ENCODE measurements at places on chromosomes 6 and 20.

GRCh38 chr20:60239956-60240355, 281.7 kb downstream of the CDH26 start:
- DNase-seq = no peak

- DNase-seq = no peak
These were observed 131.0 kb upstream of the CST7 start for GRCh38 chr20:24818056-24818455.

GRCh38 chr20:17533396-17533795, 2.2 kb upstream of the BFSP1 start:
- DNase-seq = peak; percentile 38

DNA sequence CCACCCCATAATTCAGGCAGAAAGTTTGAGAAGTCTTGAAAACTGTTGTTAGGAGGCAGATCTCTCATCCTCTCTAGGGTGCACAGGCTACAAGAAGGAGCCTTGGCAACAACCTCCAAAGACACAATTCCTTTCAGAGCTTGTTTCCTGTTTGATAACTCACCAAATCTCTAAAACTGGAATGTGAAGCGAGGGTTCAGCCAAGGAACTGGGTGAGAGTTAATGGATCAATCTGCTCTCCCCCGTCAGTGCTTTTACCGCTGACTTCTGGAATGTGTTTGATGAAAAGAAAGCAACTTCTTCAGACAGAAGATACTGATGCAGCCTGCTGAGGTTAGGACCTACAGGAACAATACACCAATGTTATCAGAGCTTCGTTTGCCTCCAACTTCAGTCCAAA, 171.8 kb upstream of the BMP2 start:
- no peak for DNase-seq

GRCh38 chr6:158972241-158973233, 27.5 kb downstream of the RSPH3 start:
- no peak for DNase-seq

DNA sequence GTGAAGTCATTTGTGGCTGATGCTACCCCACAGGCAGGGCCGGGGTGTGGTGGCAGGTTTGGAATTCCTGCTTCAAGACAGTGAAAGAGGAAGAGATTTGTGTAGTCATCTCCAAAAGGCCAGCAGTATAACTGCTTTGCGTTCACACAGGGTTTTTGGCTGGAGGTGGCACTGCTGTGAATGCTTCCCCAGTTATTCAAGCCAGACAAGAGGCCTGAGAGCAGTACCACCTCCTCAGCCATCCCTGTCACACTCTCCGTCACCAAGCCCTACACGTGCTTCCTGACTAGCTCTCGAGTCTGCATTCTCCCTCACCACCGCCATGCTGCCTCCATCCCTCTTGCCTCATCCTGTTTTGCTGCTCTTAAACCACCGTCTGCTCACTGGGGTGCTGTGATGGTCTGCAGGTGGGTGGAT, 23.9 kb downstream of the ARMC2 start:
- no peak for DNase-seq

DNA sequence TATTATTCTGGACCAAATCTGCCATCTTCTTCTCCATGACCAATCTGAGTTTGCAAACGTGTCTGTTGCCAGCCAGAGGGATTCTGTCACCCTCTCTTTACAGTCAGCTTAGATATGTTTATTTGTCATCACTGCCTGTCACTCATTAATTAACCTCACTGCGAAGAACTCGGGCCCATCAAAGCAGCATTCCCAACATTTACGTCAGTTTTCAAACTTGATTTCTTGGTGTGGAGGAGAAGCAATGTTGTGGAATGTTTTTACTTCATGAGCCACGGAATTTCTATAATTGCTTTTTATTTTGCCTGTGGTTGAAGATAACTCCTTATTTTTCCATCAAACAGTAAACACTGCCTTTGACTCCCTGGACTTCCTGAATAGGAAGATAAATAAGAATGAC, 91.8 kb upstream of the CNKSR3 start:
- DNase-seq = no peak

- no peak for DNase-seq
These were observed 244.1 kb upstream of the QKI start for GRCh38 chr6:163170294-163170883.

DNA sequence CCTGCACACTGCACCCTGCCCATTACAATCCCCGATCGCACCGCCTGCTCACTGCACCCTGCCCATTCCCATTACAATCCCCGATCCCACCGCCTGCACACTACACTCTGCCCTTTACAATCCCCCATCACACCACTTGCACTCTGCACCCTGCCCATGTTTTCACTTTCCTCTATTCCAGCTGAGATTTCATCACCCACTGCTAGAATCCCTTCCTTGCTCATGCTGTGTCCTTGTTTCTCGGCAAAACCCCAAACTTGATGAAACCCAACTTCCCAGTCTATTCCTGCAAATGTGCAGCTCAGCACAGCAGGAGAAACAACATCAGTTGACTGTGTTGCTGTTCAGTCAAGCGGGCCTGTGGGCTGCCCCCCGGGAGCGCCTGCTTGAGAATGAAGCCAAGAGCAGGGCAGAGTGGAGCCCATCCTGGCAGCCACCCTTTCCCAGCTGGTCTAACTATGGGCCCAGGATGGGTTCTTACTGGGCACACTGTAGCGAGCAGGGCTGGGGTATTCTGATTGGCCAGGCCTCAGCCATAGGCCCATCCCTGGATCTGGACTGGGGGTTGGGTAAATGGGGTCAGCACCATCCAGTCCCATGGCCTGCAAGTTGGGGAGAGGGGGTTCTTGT, 17.2 kb downstream of the MOCS3 start:
- DNase-seq = no peak

- no peak for DNase-seq
These were observed 28.8 kb downstream of the GCM1 start for GRCh38 chr6:53119772-53120409.

GRCh38 chr6:14934844-14935243, 311.0 kb upstream of the JARID2 start:
- DNase-seq = no peak

Data from mesothelial cell of epicardium (in vitro differentiated cells).